ENCODE measurements at places on chromosomes 13 and 19.

DNA sequence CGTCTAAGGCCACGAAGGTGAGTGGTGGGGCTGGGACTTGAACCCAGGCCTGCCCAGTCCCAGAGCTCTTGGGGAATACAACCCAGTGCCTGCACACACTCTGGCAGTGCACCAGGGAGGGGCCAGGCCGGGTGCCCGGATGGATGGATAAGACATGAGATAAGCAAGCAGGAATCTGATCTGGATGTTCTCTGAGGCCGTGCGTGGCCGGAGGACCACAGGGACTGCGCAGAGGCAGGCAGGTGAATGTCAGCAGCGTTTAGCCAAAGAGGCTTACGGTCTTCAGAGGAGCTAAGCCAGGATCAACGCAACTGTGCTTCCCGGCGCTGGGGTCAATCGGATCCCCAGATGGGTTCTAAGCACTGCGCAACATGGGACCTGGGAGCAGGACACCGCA lies 1.5 kb downstream of the ZNF787 start:
- no peak for DNase-seq

GRCh38 chr13:45198924-45199323 lies 1.9 kb downstream of the KCTD4 start:
- DNase-seq, result no peak

GRCh38 chr19:7104747-7105447 lies 35.4 kb downstream of the ZNF557 start:
- no peak for DNase-seq

GRCh38 chr13:48829536-48829935 lies 146.2 kb upstream of the FNDC3A start:
- DNase-seq, result no peak

GRCh38 chr13:46166947-46167610 lies 14.9 kb downstream of the LCP1 start:
- DNase-seq, result no peak

DNA sequence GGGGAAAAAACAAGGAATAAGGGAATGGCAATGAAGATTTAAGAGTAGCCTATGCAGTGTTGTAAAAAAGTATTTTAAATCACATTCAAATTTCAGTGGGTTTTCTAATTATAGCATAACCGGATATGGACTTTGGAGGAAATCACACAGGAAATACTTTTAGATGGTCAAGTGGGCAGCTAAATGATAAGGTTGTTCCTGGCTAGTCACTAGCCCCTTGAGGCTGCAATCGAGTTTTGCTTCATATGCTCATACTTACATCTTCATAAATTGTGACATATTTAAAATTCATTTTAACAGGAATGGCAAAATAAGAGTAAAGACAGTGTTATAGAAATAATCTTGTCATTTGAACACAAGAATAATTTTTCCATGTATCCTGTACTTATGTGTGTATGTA lies 88.9 kb downstream of the WDFY2 start:
- no peak for DNase-seq

DNA sequence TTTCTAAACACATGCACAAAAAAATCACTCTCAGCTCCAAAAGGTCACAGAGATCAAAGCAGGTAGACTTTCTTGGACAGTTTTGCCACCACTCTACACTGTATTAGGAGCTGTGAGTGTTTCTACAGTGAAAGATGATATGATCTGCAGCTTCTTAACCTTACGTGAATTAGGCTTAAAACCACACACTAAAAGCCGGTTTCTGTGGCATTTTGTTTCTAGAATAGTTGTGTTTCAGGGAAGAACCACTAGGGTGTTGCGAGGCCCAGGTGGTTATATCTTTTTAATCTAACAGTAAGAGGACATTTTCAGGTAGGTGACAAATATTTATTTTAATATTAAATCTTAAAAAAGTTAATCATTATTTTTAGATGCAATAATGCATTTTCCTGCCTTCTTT lies 216.4 kb downstream of the KLF5 start:
- DNase-seq, result no peak

DNA sequence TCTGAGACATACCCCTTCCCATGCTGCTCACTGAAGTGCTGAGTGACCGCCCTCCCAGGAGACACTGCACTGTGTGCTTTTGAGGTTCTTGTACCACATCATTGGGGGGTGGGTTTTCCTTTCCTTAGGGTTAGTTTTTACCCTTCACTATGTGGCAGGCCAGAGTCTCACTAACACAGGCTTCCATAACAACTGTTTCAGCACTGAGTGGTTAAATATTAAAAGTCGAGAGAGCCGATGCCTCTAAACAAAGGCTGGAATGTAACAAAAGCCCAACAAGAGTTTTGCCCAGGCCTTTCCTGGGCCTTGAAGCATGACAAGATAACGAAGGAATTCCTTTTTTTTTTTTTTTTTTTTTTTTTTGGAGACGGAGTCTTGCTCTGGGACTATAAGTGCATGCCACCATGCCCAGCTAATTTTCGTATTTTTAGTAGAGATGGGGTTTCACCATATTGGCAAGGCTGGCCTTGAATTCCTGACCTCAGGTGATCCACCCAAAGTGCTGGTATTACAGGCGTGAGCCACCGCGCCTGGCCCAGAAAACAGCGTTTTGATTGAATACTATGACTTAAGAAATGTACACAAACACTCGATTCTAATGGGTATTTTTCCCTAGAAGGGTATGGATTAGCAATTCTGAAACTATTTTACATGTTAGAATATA lies 46.5 kb downstream of the ZNF823 start:
- DNase-seq, result no peak

DNA sequence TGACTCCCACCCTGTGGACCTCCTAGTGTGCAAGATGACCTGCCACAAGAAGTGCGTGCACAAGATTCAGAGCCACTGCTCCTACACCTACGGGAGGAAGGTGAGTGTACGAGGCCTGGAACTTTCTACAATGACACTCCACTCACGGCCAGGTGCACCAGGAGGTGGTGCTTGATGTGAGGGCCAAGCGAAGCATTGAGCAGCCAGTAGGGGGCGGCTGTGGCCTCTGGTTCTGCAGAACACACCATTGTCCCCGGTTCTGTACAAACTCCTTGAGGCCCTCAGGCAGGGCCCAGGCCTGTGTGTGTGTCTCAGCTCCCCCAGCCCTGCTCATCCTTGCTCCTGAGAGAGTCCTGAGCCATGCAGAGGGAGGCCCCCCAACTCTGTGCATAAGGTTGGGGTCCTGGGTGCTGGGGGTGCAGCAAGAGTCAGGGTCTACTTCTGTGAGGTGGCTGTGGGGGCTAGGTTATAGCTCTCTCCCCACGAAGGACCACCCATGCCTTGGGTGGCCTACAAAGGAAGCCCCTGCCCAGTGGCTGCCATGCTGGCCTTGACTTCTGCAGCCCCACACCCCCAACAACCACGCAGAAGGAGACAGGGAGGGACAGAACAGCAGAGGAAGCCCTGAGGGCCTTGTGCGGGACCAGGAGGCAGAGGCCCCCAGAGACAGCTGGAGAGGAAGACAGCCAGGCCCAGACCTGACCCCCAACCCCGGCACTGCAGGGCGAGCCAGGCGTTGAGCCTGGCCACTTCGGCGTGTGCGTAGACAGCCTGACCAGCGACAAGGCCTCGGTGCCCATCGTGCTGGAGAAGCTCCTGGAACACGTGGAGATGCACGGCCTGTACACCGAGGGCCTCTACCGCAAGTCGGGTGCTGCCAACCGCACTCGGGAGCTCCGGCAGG lies 9.7 kb upstream of the USE1 start:
- DNase-seq, result no peak

- DNase-seq, result no peak
Observed at GRCh38 chr19:33294058-33294798, 8.1 kb downstream of the CEBPA start.

DNA sequence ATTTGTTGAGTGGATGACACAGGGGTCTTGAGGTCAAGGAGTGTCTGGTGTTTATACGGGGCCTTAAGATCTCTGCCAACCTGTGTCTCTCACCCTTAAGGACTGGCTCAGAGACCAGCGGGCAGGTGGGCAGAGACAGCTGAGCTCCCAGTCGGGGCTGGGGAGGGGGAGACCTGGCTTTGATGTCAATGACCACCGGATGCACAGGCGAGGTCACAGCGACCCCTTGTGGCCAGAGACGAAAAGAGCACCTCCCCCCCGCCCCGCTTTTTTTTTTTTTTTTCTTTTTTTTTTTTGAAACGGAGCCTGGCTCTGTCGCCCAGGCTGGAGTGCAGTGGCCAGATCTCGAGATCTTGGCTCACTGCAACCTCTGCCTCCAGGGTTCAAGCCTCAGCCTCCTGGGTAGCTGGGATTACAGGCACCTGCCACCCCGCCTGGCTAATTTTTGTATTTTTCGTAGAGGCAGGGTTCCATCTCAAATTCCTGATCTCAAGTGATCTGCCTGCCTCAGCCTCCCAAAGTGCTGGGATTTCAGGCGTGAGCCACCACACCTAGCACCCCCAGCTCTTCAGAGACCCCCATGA lies 12.1 kb upstream of the KLK14 start:
- DNase-seq, result no peak

DNA sequence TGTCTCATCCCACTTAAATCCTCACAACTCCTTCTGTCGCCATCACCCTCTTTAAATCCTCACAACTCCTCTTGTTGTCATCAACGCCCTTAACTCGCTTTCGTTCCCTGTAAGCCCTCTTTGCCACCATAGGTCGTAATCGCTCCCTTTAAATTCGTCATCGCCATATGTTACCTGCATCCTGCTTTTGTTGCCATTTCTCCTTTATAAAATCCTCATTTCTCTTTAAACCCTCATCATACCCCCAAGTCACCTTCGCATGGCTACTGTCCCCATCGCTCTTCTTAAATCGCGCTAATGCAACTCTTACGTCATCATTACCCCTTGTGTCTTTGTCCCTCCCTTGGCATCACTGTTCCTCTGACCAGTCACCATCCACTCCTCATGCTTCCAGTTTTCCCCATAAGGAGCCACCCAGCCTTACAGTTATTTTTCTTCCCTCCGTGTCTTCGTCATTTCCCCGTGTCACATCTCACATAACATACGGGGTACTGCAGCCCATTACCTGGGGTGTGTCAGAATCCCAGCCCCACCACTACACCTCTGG lies 539 bp downstream of the PLD3 start:
- no peak for DNase-seq

DNA sequence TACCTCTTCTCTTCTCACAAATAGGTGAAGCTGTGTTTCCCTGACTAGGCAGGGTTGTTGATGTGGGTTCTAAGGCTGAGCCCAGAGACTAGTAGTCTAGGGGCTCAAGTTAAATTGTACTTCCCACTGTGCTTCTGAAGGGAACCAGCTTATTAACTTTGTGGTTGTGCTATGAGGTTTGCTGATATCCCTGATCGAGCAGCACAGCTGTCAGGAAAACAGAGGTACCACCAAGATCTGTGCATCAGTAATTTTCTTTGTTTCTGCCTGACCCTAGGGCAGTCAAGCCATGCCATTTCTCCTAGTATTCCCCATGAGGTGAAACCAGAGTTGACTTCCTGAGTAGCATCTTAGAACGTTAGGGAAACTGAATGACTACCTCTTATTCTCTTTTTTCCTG lies 853.8 kb upstream of the MIR17HG start:
- DNase-seq, result no peak

GRCh38 chr13:95262837-95263384 lies 38.3 kb downstream of the ABCC4 start:
- DNase-seq, result no peak

DNA sequence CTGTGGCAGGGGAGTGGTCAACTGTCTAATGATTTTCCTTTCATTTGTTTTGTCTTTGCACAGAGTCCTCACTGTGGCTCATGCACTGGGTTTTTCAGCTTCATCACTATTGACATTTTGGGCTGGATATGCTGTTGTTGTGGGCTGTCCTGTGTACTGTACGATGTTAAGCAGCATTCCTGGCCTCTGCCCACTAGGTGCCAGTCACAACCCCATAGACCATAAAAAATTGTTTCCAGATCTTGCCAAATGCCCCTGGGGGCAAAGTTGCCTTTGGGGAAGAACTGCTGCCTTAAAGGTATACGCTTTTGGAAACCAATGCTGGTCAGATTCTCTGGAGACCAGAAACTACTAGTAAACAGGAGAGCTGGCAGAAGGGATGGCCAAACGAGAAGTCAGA lies 310.4 kb downstream of the SPRY2 start:
- DNase-seq, result no peak

DNA sequence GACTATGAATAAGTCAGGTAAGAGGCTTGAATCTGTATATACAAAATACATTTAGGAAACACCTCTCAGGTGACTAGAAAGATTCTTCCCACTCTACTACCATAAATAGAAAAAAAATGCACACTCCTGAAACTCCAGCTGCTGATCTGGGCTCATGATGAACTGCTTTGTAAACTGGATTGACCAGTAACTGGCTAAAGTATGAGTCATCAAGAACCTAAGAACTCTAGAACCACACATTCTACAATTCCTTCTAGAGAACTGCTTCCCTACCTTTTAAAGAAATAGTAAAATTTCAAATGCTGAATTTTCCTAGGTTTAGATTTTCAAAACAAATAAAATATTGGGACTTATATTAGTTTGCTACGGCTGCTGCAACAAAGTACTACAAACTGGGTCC lies 55.2 kb downstream of the ELF1 start:
- no peak for DNase-seq

DNA sequence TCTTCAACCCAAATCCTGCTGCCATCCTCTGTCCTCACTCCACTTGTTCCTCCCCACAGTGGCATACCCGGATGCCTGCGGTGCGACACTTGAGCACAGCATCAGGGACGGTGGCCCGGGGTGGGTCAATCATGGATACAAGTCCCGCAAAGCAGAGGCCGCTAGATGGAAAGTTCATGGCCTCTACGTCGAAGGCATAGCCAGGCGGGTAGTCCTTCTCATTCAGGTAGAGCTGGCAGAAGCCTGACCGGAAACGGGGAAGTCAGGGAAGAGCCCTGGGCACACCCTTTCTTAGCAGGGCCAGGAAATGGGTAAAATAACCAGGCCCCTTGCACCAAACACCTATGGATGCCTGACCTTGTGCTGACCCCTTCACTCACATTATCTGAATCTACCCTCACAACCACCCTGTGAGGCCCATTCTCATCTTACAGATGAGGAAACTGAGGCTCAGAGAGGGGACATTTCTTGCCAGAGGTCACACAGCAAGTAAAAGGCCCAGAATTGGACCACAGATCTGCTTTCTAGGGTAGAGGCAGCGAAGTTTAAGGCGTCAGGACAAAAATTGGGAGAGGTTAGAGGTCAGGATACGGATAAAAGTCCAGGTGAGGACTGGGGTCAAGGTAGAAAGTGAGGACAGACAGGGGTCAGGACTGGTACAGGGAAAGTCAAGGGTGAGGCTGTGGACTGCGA lies 6.5 kb downstream of the ATP4A start:
- DNase-seq, result no peak

DNA sequence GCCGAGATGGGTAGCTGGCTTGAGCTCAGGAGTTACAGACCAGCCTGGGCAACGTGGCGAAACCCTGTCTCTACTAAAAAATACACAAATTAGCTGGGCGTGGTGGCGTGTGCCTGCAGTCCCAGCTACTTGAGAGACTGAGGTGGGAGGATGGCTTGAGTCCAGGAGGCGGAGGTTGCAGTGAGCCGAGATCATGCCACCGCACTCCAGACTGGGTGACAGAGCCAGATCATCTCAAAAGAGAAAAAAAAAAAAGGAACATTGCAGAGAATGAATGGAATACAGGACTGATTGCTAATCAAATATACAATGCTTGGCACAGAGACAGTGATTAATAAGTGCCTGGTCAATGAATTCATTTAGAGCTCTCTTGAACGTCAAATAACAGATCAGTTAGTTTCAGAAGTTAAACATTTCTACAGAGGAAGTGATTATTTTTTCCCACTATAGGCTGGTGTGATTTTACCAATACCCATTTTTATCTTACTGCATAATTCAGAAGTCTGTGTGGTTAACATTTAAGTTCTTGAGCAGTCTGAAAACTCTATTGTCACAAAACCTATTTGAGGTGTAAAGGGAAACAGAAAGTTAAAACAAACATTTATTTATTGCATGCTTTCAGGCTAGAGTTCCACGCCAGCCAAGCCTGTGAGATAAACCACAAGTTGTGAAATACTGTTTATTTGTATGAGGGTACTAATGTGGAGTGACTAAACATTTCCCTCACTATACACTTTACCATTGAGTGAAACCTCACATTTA lies 7.7 kb upstream of the TBC1D4 start:
- no peak for DNase-seq

All from SIG-M5 (cell line).